Neural crest cell (in vitro differentiated cells): ENCODE measurements at places on chromosomes 4 and X. TPM values are rescaled to one million over a fixed set of nuclear protein-coding genes. Genes with fewer than 3 reads are reported as not detected.

DNA sequence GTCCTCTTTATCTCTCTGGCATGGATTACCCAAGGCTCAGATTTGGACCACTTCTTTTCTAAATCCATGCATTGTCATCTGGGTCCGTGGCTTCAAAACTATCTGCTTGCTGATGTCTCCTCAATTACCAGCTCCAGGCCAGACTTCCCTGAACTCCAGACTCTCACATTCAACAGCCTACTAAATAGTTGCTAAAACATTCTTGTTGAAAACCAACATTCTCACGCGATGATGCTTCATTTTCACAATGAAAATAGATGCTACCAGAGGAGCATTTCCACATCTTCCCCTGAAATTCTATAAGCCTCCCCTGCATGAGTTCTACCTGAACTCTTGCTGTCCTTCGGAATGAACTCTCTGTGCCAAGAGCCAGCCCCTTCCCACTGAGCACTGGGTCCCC, 5.2 kb upstream of the TLR6 start:
- no peak for DNase-seq

GRCh38 chr4:32560306-32560705, 1840.1 kb downstream of the PCDH7 start:
- DNase-seq: no peak

GRCh38 chr4:28105271-28105859, 1244.7 kb downstream of the STIM2 start:
- DNase-seq: no peak

- no peak for DNase-seq
Observed at GRCh38 chr4:145326491-145326890, 146.1 kb upstream of the OTUD4 start.

GRCh38 chrX:152343306-152343705, 107.8 kb downstream of the GABRA3 start:
- no peak for DNase-seq

GRCh38 chrX:13110433-13111324, 66.3 kb upstream of the FAM9C start:
- DNase-seq: no peak

- DNase-seq: no peak
Observed at GRCh38 chrX:37314531-37314930, 34.6 kb upstream of the PRRG1 start.

GRCh38 chrX:39396358-39396995, 595.2 kb downstream of the MID1IP1 start:
- no peak for DNase-seq

DNA sequence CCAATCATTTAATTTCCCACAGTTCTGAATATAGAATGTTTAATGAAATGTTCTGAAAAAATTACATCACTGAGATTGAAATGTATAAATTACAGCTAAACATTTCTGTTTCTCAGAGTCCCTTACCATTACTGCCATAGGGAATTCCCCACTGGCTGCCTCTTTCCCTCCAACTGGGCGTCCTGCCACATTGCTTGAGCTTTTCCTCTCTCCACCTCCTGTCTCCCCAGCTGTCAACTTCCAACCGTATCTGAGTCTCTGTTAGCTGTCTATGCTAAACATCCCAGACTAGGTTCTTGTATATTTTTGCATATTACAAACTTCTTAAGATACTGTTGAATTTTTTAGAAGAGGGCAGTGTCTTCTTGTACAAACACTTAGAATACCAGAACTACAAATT, 407.3 kb upstream of the SLIT2 start:
- no peak for DNase-seq

DNA sequence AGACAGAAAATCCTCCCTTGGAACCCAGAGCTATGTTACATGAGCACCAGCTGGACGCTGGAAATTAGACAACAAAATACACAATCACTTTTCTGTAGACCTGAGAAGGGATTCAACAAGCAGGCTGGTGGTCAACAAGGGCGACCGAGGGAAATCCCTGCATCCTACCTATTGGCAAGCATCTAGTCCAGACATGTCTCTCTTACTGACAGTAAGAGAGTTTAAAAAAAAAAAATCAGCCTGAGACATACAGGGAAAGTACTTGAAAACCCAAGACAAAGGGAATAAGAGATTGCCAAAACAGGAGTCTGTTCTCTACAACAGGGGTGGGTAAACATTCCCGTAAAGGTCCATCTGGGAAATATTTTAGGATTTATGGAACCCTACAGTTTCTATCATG, 108.0 kb downstream of the KDR start:
- no peak for DNase-seq

DNA sequence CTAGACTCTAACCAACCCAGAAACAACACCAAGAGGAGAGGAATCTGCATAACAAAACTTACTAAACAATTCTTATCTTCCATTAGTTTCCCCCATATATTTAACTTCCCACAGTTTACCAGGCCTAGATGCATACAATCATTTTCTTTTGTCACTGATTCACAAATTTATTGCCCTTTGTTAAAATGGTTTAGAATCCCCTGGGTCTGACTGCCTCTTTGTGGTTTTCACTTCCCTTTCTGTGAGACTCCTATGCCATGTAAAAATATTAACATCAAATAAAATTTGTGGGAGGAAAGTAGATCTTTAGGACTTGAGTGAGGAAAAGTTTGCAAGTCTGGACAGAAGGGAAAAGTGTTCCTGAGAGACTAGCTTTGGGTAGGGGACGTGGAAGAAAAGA, 393.8 kb upstream of the CNKSR2 start:
- DNase-seq: no peak

DNA sequence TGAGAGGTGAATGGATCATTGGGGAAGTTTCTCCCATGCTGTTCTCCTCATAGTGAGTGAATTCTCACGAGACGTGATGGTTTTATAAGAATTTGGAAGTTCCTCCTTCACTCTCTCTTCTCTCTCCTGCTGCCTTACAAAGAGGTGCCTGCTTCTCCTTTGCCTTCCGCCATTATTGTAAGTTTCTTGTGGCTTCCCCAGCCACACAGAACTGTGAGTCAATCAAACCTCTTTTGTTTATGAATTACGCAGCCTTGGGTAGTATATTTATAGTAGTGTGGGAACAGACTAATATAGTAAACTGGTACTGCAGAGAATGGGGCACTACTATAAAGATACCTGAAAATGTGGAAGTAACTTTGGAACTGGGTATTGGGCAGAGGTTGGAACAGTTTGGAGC, 7.8 kb upstream of the CTAG2 start:
- DNase-seq: no peak

- no peak for DNase-seq
Observed at GRCh38 chrX:43087830-43088229, 309.9 kb upstream of the PPP1R2C start.

- no peak for DNase-seq
Observed at GRCh38 chrX:48491809-48492208, 15.8 kb downstream of the FTSJ1 start.

The SLIT2 gene
- 21.8 and 22.1 TPM in 2 replicates for total RNA-seq

The ADH1C gene
- not detected in 2 replicates for total RNA-seq

The CDX4 gene
- not detected in 2 replicates for total RNA-seq

The SPINK2 gene
- total RNA-seq: not detected in 2 replicates

The UBQLN2 gene
- total RNA-seq: 40.3 and 41.4 TPM in 2 replicates

The ADH7 gene
- not detected in 2 replicates for total RNA-seq

The GPC4 gene
- 21.1 and 22.3 TPM in 2 replicates for total RNA-seq

The ADGRL3 gene
- total RNA-seq: 32.9 and 34.5 TPM in 2 replicates

The NSUN7 gene
- 4.4 and 4.7 TPM in 2 replicates for total RNA-seq
